ENCODE measurements at places on chromosomes 3 and 15.

- no peak for DNase-seq
Observed at GRCh38 chr3:168862466-168862865, 766.7 kb upstream of the GOLIM4 start.

DNA sequence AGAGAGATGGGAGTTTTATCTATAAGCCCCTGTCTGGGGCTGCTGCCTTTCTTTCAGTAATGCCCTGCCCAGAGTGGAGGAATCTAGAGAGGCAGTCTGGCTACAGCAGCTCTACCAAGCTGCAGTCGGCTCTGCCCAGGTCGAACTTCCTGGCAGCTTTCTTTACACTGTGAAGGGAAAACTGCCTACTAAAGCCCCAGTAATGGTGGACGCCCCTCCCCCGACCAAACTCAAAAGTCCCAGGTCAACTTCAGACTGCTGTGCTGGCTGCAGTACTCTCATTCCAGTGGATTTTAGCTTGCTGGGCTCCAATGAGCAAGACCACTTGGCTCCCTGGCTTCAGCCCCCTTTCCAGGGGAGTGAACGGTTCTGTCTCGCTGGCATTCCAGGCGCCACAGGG lies 65.9 kb upstream of the RARB start:
- no peak for DNase-seq

DNA sequence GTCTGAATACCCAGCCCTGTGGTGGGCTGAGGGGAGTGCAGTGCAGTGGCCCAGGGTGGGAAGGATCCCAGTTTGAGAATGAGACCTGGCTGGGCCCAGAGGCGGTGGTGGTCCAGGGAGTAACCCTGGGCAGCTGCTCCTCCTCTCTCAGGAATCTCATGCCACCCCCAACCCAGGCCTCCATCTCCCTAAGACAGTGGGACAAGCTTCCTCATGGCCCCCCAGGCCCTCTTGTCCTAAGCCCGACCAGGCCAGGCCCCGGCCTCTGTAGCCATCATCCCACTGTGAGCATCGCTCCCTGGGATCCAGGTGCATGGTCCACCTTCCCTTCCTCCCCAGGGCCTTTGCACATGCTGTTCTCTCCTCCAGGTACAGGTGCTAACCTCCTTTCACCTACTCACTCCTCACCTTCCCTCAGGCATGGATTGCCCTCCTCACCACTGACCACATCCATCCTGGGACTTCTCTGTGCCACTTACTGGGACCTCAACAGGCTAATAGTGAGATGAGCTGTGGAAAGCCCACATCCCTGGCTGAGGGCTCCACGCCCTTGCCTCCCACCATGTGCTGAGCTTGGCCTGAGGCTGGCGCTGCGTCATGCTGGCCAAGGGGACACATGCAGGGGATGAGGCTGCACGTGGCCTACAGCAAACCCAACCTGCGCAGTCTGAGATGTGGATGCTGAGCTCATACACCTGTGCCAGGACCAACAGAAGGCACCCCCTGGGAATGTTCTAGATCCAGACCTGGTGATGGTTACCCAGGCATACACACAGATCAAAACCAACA lies 9.9 kb downstream of the CHDH start:
- no peak for DNase-seq

DNA sequence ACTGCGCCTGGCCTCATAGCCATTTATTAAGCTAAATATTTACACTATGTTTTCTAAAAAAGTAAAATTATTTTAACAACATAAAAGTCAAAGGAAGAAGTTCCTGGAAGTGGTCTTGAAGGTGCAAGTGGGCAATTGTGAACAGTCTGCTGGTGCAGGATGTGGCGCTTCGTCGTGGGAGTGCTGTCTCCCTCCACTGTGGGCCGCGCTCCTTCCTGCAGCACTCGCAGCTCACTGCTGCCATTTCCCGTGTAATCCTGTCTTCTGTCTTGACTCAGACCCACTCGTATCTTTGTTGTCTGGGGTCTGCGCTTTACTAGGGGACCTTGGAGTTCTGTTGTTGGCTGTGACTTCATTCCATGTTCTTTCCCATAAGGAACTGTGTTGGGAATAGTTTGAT lies 56.3 kb downstream of the APBA2 start:
- no peak for DNase-seq

GRCh38 chr15:87626860-87627259 lies 629.7 kb downstream of the NTRK3 start:
- no peak for DNase-seq

Data from stimulated activated CD8-positive, alpha-beta memory T cell treated with anti-CD3 and anti-CD28 coated beads, Interleukin-15, amount 100 ng/mL, for 1 hour (primary cell).